ENCODE measurements at places on chromosomes 7 and 10. TPM values are rescaled to one million over a fixed set of nuclear protein-coding genes. Genes with fewer than 3 reads are reported as not detected.

DNA sequence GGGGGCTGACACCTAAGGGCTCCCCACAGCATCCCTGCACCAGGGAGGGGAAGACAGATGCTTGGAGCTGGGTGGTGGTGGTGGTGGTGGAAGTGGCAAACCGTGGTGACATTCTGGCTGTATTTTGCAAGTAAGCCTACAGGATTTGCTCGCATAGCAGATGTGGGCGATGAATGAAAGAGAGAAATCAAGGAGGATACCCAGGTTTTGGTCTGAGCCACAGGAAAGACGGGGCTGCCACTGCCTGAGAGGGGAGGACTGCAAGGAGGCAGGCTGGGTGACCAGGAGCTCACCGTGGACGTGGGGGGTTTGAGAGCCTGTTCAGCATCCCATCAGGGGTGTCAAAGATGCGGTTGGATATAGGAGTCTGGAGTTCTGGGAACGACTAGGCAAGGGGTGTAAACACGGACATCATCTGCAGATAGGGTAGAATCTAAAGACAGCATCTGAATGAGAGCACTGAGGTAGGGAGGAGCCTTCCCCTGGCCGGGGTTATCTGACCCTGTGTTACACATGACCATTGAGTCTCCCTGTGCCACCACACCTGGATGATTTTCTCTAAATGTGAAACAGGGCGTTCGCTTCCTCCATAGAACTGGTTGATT lies 49.7 kb downstream of the TSPAN15 start:
- H3K36me3 ChIP-seq, result no peaks in the 10 kb centered on the region
- peaks cover 8% of the 10 kb centered on the region for H3K4me1 ChIP-seq
- no peak for DNase-seq
- H3K27me3 ChIP-seq, result no peaks in the 10 kb centered on the region
- H3K27ac ChIP-seq, result no peak overlapping the region

- H3K27me3 ChIP-seq, result no peaks in the 10 kb centered on the region
- H3K4me3 ChIP-seq, result no peak overlapping the region
- no peaks in the 10 kb centered on the region for H3K36me3 ChIP-seq
- no peak overlapping the region for H3K27ac ChIP-seq
- no peak for DNase-seq
Observed at GRCh38 chr10:19979628-19980027, 163.4 kb downstream of the PLXDC2 start.

The MYO1G gene
- total RNA-seq, result 453 TPM

DNA sequence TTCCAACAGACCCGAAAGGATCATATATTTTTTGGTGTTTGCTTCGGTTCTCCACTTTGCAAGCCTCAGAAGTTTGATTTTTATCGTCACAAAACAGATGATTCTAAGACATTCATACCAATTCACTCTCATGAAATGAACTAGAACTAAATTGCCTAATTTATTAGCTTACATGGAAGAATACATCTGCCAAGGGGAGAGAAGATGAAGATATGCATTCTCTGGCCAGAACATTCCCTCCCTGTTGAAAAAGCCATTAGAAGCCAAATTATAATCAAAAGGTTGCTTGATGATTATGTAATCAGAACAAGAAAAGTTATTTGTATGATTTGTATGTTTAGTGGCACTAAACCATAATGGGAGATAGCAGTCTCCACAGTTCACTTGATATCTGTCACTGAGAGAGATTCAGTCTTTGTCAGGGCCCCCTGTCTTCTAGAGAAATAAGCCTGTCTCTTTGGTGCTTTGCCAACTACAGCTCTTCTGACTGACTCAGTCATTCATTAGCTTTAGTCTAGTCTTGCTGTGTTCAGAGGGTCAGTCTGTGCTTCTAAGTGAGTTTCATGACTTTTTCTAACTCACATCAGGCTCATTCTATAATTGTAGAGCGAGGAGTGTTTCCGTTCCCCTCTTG lies 95.3 kb upstream of the GNAI1 start:
- H3K27me3 ChIP-seq, result no peaks in the 10 kb centered on the region
- no peak overlapping the region for H3K27ac ChIP-seq
- no peak overlapping the region for H3K4me3 ChIP-seq

The RBP3 gene
- total RNA-seq, result not detected

DNA sequence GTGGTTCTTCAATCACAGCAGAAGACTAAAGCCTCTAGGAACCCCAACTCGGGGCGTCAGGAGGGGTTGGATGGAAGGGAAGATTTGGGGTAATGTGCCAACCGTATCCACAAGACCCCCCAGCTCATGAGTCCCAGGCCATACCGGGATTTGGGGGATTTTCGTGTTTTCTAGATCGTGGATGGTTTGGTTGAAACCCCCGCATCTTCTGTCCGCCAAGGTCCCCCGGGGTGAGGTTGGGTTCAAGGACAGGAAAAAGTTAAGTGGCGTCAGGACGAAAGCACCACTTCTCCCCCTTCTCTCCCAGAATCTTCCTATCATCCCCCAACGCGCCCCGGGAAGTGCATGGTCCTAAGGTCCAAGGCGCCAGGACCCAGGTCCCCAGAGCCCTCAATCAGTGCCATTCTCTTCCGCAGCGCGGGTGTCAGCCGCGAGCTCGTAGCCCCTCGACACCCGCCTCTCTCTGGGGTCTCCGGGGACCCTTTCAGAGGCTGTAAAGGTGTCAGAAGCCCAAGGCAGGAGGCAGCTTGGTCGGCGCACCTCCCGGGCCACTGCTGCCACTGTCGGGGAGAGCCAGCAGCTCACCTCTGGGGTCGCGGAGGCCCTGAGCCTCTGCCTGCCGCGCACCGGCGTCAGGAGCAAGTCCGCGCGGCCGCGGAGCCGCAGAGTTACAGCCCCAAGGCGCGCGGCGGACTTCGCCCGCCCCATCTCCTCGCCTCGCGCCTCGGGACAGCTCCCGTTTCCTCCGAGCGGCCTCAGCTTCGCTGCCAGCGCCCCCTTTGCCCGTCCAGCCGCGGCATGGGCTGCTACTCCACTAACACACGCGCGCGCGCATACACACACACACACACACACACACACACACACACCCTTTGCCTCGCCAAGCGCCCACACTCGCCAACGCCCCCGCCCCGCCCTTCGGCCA lies 1.5 kb downstream of the MKX start:
- H3K4me1 ChIP-seq, result peaks cover 43% of the 10 kb centered on the region
- DNase-seq, result peak; percentile 24
- peak overlapping the region; percentile 54 for H3K27ac ChIP-seq
- peak overlapping the region; percentile 59 for H3K4me3 ChIP-seq
- peaks cover 2% of the 10 kb centered on the region for H3K36me3 ChIP-seq

- H3K4me1 ChIP-seq, result no peaks in the 10 kb centered on the region
- no peak overlapping the region for H3K4me3 ChIP-seq
- DNase-seq, result no peak
- no peaks in the 10 kb centered on the region for H3K36me3 ChIP-seq
Observed at GRCh38 chr10:120593693-120594092, 136.7 kb downstream of the PLPP4 start.

The PNLIPRP1 gene
- total RNA-seq, result not detected

DNA sequence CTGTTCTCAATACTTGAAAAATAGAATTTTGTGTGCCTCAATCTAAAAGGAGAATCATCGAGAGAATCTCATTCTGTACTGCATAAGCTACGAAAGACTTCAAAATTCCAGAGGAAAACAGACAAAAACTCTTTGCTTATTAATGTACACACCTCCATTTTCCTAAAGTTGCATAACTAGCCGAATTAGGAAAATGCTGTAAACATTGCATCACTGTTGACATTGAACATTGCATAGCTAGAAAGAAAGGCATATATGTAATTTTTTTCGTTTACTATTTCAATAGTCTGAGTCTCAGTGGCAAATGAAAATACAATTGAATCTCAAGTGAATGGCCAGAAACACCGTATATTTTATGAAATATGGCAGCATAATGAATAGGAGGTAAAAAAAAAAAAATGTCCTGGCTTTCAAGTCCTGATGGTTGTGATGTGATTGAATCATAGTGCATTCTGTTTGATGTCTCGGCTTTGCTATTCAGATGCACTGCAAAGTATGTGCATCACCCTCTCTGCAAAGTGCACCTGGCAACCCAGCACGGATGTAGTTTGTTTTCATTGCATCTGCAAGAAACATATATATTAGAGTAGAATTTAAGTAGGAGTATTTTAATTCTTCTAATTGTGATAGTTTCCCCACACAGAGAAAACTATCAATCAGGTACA lies 196.7 kb downstream of the VTI1A start:
- no peak for DNase-seq
- H3K36me3 ChIP-seq, result no peaks in the 10 kb centered on the region
- H3K27ac ChIP-seq, result no peak overlapping the region
- H3K4me1 ChIP-seq, result no peaks in the 10 kb centered on the region
- H3K4me3 ChIP-seq, result no peak overlapping the region

The TMEM236 gene
- total RNA-seq, result 0.13 TPM

The AKR1C8 gene
- total RNA-seq, result not detected

- H3K4me3 ChIP-seq, result no peak overlapping the region
- H3K27ac ChIP-seq, result no peak overlapping the region
- H3K27me3 ChIP-seq, result no peaks in the 10 kb centered on the region
- DNase-seq, result no peak
- H3K4me1 ChIP-seq, result peaks cover 43% of the 10 kb centered on the region
Observed at GRCh38 chr10:50437248-50437647, 185.9 kb upstream of the ASAH2 start.

The FXYD4 gene
- total RNA-seq, result not detected

DNA sequence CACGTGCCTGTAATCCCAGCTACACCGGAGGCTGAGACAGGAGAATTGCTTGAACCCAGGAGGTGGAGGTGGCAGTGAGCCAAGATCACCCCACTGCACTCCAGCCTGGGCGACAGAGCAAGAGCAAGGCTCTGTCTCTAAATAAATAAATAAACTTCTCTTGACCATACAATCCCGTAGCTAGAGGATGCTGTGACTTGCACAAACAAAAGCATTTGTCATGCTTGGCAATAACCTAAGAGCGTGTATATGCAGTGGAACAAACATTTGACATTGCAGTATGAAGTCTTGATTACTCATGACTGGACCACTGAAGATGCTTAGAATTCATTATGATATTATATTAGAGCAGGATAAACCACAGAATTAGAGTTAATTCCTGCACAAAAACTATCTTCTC lies 1.4 kb upstream of the C7orf57 start:
- no peak overlapping the region for H3K4me3 ChIP-seq
- no peak for DNase-seq
- peaks cover 10% of the 10 kb centered on the region for H3K4me1 ChIP-seq
- no peaks in the 10 kb centered on the region for H3K36me3 ChIP-seq
- H3K27me3 ChIP-seq, result peaks cover 50% of the 10 kb centered on the region
- no peak overlapping the region for H3K27ac ChIP-seq

- H3K36me3 ChIP-seq, result no peaks in the 10 kb centered on the region
- no peak overlapping the region for H3K27ac ChIP-seq
- no peak for DNase-seq
- no peaks in the 10 kb centered on the region for H3K27me3 ChIP-seq
Observed at GRCh38 chr7:35389636-35390035, 135.7 kb upstream of the TBX20 start.

- H3K4me1 ChIP-seq, result no peaks in the 10 kb centered on the region
- no peaks in the 10 kb centered on the region for H3K36me3 ChIP-seq
- no peak for DNase-seq
- H3K27me3 ChIP-seq, result no peaks in the 10 kb centered on the region
Observed at GRCh38 chr10:63323701-63324494, 141.9 kb downstream of the JMJD1C start.

DNA sequence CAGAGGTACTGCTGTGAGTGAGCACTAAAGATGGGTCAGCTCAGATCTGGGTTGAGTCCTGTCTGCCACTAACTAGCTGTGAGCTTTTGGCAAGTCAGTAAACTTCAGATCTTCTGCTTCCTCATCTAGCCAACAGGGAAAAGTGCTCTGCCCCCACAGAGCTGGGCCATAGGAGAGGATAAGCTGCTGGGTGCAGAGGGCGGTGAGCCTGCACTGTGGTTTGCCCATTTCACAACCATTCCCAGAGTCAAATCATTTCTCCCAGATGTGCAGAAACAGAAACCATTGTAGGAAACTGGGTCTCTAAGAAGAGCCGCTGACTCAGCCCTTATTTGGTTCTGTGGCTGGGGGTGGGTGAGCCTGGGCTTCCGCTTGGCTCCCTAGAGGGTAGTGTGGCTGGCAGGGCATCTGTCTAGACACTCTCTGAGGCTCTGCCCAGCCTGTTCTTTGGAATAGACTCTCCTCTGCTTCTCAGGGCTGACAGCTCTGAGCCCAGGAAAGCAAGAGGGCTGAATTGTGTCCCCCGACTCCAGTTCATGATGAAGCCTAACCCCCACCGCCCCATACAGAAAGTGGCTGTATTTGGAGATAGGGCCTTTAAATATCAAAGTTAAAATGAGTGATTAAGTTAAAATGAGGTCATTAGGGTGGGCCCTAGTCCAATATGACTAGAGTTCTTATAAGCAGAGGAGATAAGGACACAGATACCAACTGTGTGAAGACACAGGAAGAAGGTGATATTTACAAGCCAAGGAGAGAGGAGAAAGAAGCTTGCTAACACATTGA lies 29.5 kb upstream of the ARHGAP22 start:
- DNase-seq, result peak; percentile 42
- H3K27ac ChIP-seq, result peak overlapping the region; percentile 47
- peaks cover 35% of the 10 kb centered on the region for H3K27me3 ChIP-seq
- H3K4me3 ChIP-seq, result peak overlapping the region; percentile 28

The CASP2 gene
- total RNA-seq, result 115 TPM

DNA sequence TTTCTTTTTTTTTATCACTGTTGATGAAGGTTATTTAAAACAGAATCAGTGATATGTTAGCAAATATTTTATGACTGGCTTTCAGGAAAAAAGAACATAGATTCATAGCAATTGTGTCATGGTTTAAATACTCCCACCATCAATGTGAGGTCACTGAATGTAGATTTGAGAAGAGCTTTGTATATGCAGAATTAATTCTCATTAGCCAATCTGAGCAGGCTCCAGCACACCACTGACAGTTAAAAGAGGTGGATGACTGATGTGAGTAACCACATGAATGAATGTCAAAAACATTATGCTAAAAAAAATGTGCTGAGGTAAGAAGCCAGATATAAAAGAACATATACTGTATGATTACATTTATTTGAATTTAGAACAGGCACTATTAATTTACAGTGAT lies 174.8 kb upstream of the KAT6B start:
- DNase-seq, result no peak
- H3K27me3 ChIP-seq, result no peaks in the 10 kb centered on the region
- peaks cover 14% of the 10 kb centered on the region for H3K36me3 ChIP-seq
- no peak overlapping the region for H3K27ac ChIP-seq
- H3K4me1 ChIP-seq, result no peaks in the 10 kb centered on the region

The PRLHR gene
- total RNA-seq, result not detected

- no peaks in the 10 kb centered on the region for H3K27me3 ChIP-seq
- no peaks in the 10 kb centered on the region for H3K4me1 ChIP-seq
- no peak overlapping the region for H3K4me3 ChIP-seq
- no peak for DNase-seq
- no peak overlapping the region for H3K27ac ChIP-seq
Observed at GRCh38 chr10:19930936-19931893, 115.0 kb downstream of the PLXDC2 start.

DNA sequence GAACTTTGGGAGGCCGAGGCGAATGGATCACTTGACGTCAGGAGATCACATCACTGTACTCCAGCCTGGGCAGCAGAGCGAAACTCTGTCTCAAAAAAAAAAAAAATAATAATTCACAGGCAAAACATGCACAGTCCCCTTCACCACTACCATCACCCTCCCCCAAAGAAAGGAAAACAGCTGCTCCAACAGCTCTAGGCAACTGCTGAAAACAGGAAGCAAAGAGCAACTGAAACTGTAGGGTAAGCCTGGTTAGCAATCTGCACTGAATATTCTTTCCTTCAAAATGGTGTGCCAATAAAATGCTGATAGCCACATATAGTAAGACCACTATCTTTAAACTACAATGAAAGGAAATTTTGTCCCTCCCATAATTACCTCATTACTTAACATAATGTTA lies 11.8 kb downstream of the NT5C2 start:
- no peak for DNase-seq
- peak overlapping the region; percentile 11 for H3K27ac ChIP-seq
- no peaks in the 10 kb centered on the region for H3K27me3 ChIP-seq
